ENCODE measurements at places on chromosomes 2 and 18. TPM values are rescaled to one million over a fixed set of nuclear protein-coding genes. Genes with fewer than 3 reads are reported as not detected.

- no peaks in the 10 kb centered on the region for H3K27me3 ChIP-seq
- H3K4me1 ChIP-seq = no peaks in the 10 kb centered on the region
- H3K36me3 ChIP-seq = no peaks in the 10 kb centered on the region
- H3K4me3 ChIP-seq = no peak overlapping the region
- no peak for DNase-seq
Measured at GRCh38 chr2:130795431-130795830, 40.1 kb downstream of the AMER3 start.

DNA sequence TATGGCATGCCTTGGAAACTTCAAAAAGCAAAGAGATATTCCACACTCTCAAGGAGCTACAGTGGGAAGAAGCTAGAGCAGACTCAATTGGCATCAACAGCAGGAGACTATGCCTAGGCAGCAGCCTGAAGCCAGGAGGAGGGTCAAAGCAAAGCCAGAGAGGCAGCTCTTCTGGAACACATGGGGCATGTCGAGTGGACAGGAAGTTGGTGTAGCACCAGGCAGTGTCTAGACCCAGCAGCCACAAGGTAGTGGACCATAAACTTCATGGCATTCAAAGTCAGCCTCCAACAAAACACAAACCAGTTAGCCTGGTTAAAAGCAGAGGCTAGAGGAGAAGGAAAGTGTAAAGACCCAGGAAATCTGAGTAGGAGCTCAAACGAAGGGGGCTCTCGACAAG, 311.2 kb upstream of the PKDCC start:
- H3K36me3 ChIP-seq = no peaks in the 10 kb centered on the region
- H3K27ac ChIP-seq = no peak overlapping the region
- H3K4me1 ChIP-seq = no peaks in the 10 kb centered on the region
- no peak overlapping the region for H3K4me3 ChIP-seq

The CCDC85A gene
- 0.65 TPM for polyA plus RNA-seq

The STARD6 gene
- polyA plus RNA-seq = not detected

The HAT1 gene
- 35.2 TPM for polyA plus RNA-seq

The NLRC4 gene
- 0.49 TPM for polyA plus RNA-seq

DNA sequence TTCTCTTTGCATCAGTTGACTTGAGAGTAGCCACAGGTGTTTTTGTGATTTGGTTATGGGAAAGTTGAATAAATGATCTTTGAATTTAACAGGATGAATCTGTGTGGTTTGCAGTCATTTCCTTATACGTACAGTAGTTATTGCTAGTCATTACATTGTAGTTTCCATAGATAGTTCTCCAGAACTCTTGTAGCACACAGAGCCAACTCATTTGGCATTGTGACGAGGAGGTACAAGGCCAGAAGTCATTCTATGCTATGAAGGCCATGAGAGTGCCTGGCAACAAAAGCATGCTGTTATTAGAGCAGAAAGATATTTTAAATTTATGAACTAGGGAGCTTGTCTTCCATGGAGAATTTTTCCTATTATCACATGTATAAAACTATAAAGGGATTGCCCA, 973.0 kb upstream of the CHAC2 start:
- no peak overlapping the region for H3K4me3 ChIP-seq
- H3K36me3 ChIP-seq = no peaks in the 10 kb centered on the region
- DNase-seq = no peak
- no peaks in the 10 kb centered on the region for H3K4me1 ChIP-seq
- H3K27ac ChIP-seq = no peak overlapping the region
- H3K27me3 ChIP-seq = no peaks in the 10 kb centered on the region

The TNS1 gene
- 44.8 TPM for polyA plus RNA-seq

DNA sequence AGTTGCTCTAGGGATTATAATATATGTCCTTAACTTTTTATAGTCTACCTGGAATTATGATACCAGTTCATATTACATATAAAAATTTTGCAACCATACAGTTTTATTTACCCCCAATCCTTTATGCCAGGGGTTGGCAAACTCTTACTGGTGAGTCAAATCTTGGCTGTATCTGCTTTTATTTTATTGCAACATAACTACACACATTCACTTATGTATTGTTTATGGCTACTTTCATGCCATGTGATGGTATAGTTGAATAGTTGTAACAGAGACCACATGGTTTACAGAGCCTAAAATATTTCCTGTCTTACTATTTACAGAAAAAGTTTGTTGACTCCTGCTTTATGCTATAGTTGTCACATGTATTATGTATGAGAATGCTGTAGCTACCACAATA, 25.8 kb upstream of the DLX2 start:
- no peak overlapping the region for H3K4me3 ChIP-seq
- H3K36me3 ChIP-seq = no peaks in the 10 kb centered on the region
- no peaks in the 10 kb centered on the region for H3K27me3 ChIP-seq
- no peaks in the 10 kb centered on the region for H3K4me1 ChIP-seq
- no peak overlapping the region for H3K27ac ChIP-seq

DNA sequence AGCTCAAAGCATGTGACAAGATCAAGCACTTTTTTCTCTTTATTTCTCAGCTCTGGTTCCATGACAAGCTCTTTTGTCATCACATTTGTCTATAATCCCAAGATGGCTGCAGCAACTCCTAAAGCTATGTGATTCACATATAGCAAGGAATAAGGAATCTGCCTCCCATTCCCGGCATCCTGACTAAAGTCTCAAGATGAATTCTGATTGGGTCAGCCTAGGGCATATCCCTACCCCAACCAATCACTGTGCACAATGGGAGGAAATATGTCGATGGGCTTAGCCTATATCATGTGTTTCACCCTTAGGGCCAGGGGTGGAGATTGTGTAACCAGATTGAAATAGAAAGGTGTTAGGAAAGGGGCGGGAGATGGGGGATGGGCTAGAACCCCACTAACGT, 23.1 kb upstream of the COLEC12 start:
- H3K4me1 ChIP-seq = no peaks in the 10 kb centered on the region
- no peak overlapping the region for H3K27ac ChIP-seq
- no peaks in the 10 kb centered on the region for H3K36me3 ChIP-seq
- no peak overlapping the region for H3K4me3 ChIP-seq
- DNase-seq = no peak

DNA sequence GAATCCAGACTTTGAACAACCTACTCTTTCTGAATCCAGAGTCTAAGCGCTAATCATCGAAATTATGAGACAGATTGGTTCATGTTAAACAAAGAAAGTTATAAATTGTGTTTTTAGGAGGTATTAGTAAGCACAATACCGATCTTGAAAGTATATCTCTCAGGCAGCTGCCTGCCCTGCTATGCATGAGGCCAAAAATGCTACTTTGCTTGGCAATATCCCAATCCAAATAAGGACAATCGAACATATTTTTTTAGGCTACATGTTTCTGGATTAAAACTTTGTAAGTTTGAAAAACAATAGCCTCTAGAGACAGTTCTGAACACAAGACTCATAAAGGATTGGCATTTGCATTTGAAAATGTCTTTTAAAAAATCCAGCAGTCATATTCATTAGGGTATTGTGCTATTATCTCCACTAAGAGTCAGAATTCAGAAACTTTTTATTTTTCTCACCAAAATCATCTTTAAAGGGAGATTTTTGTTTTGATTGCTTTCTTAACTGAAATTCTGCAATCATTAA, 167.1 kb downstream of the PDE1A start:
- no peaks in the 10 kb centered on the region for H3K27me3 ChIP-seq
- H3K4me1 ChIP-seq = peaks cover 2% of the 10 kb centered on the region
- no peak for DNase-seq
- no peak overlapping the region for H3K27ac ChIP-seq
- no peaks in the 10 kb centered on the region for H3K36me3 ChIP-seq

- no peaks in the 10 kb centered on the region for H3K36me3 ChIP-seq
- no peaks in the 10 kb centered on the region for H3K27me3 ChIP-seq
- H3K4me1 ChIP-seq = no peaks in the 10 kb centered on the region
- no peak overlapping the region for H3K4me3 ChIP-seq
- DNase-seq = no peak
Measured at GRCh38 chr2:85707304-85707703, 13.1 kb downstream of the GNLY start.

The SLC16A14 gene
- polyA plus RNA-seq = 1.5 TPM

DNA sequence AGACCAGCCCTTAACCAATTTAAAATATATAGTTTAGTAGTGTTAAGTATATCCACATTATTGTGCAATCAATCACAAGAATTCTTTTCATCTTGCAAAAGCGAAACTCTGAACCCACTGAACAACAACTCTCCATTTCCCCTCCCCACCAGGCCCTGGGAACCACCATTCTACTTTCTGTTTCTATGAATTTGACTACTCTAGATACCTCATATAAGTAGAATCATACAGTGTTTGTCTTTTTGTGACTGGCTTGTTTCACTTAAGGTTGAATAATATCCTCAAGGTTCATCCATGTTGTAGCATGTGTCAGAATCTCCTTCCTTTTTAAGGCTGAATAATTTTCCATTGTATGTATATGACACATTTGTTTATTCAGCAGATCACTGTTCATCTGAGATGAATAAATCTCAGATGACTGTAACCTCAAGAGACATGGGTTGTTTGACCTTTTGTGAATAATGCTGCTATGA, 8.1 kb upstream of the SOS1 start:
- H3K4me3 ChIP-seq = no peak overlapping the region
- no peaks in the 10 kb centered on the region for H3K27me3 ChIP-seq
- peaks cover 4% of the 10 kb centered on the region for H3K4me1 ChIP-seq
- DNase-seq = no peak
- H3K27ac ChIP-seq = no peak overlapping the region

All from kidney (tissue), 22 donors.